Type B pancreatic cell (in vitro differentiated cells): ENCODE measurements at places on chromosomes 12 and 14. TPM values are rescaled to one million over a fixed set of nuclear protein-coding genes. Genes with fewer than 3 reads are reported as not detected.

DNA sequence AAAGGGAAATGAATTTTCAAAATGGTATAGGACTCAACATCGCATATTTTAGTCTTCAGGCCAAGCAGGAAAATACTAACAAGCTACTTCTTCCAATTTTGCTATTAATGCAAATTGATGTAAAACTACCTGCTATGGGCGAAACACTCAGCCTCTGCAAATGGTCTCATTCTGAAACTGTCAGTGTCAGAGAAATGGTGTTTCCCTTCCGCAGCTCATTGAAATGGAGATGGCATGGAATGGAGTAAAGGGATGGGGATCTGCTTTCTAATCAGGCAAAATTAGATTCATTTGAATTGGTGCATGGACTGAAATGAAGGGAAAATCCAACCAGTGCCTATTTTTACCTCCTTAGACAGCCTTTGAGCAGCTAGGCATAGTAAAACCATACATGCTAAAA is 80.4 kb upstream of the EEA1 start:
- H3K36me3 ChIP-seq, result no peaks in the 10 kb centered on the region
- peaks cover 3% of the 10 kb centered on the region for H3K27me3 ChIP-seq
- DNase-seq, result no peak
- H3K27ac ChIP-seq, result no peak overlapping the region
- H3K4me3 ChIP-seq, result no peak overlapping the region

DNA sequence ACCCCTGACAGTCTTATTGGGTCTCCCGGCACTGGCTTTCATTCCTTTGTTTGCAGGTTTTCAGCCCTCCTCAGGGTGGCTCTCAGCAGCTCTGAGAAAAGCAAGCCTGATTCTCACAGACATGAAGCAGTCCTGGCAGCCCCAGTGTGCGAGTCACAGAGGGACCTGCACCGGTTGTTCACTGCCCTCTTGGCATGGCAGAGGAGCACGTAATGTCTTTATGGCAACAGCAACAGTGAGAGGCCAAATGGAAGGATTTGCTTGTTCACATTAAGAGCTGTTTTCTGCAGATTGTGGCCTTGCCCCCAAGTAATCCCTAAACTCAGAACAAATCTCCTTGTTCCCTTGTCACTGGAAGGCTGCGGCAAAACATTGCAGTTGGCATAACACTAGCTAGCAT is 3.4 kb downstream of the KCNA5 start:
- no peak overlapping the region for H3K4me3 ChIP-seq
- H3K4me1 ChIP-seq, result peaks cover 9% of the 10 kb centered on the region
- no peak overlapping the region for H3K27ac ChIP-seq
- peaks cover 76% of the 10 kb centered on the region for H3K27me3 ChIP-seq
- DNase-seq, result no peak
- peaks cover 8% of the 10 kb centered on the region for H3K36me3 ChIP-seq

DNA sequence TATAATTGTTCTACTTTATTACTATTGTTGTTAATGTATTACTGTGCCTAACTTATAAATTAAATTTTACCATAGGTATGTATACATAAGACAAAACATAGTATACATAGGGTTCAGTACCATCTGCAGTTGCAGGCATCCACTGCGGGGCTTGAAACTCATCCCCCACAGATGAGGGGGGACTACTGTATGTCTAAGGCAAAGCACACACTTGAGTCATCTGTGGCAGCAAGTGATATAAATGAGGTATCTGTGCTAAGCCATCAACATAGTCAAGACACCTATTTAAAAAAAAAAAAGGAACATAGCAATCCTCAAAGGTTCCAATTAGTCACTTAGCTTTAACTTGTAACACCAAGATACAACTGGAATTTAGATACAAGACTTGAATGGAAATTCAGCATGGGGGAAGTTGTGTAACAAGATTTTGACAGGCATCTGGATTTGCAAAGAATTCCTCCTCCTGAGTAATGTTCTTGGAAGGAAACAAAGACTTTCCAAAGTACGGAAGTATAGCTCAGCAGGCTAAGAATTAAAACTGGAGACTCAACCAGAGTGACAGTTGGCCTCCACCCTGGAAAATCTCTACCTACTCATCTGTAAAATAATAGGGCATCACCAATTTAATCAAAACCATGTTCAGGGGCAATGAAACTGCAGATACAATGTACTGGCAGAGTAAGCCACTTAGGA is 14.9 kb downstream of the DCAF5 start:
- H3K27me3 ChIP-seq, result no peaks in the 10 kb centered on the region
- H3K36me3 ChIP-seq, result peaks cover 13% of the 10 kb centered on the region
- H3K4me3 ChIP-seq, result no peak overlapping the region
- H3K4me1 ChIP-seq, result peaks cover 34% of the 10 kb centered on the region

- H3K27ac ChIP-seq, result no peak overlapping the region
- H3K27me3 ChIP-seq, result peaks cover 6% of the 10 kb centered on the region
- DNase-seq, result no peak
- H3K4me3 ChIP-seq, result no peak overlapping the region
- peaks cover 16% of the 10 kb centered on the region for H3K36me3 ChIP-seq
Measured at GRCh38 chr12:27805238-27805637, 25.2 kb upstream of the MANSC4 start.

GRCh38 chr12:88884600-88884999 is 304.3 kb upstream of the KITLG start:
- H3K27ac ChIP-seq, result no peak overlapping the region
- DNase-seq, result no peak
- H3K4me1 ChIP-seq, result no peaks in the 10 kb centered on the region
- no peaks in the 10 kb centered on the region for H3K27me3 ChIP-seq

- H3K27ac ChIP-seq, result no peak overlapping the region
- DNase-seq, result no peak
- H3K4me1 ChIP-seq, result peaks cover 11% of the 10 kb centered on the region
- H3K27me3 ChIP-seq, result no peaks in the 10 kb centered on the region
- peaks cover 12% of the 10 kb centered on the region for H3K36me3 ChIP-seq
Measured at GRCh38 chr14:96084796-96085195, 45.6 kb downstream of the C14orf132 start.

GRCh38 chr14:74289801-74290200 is 12.9 kb downstream of the ABCD4 start:
- H3K27me3 ChIP-seq, result no peaks in the 10 kb centered on the region
- H3K36me3 ChIP-seq, result no peaks in the 10 kb centered on the region
- no peak overlapping the region for H3K27ac ChIP-seq
- H3K4me3 ChIP-seq, result no peak overlapping the region
- H3K4me1 ChIP-seq, result no peaks in the 10 kb centered on the region

GRCh38 chr14:29971101-29971500 is 43.5 kb upstream of the PRKD1 start:
- no peaks in the 10 kb centered on the region for H3K4me1 ChIP-seq
- DNase-seq, result no peak
- H3K4me3 ChIP-seq, result no peak overlapping the region
- H3K36me3 ChIP-seq, result no peaks in the 10 kb centered on the region
- H3K27me3 ChIP-seq, result no peaks in the 10 kb centered on the region
- H3K27ac ChIP-seq, result no peak overlapping the region

DNA sequence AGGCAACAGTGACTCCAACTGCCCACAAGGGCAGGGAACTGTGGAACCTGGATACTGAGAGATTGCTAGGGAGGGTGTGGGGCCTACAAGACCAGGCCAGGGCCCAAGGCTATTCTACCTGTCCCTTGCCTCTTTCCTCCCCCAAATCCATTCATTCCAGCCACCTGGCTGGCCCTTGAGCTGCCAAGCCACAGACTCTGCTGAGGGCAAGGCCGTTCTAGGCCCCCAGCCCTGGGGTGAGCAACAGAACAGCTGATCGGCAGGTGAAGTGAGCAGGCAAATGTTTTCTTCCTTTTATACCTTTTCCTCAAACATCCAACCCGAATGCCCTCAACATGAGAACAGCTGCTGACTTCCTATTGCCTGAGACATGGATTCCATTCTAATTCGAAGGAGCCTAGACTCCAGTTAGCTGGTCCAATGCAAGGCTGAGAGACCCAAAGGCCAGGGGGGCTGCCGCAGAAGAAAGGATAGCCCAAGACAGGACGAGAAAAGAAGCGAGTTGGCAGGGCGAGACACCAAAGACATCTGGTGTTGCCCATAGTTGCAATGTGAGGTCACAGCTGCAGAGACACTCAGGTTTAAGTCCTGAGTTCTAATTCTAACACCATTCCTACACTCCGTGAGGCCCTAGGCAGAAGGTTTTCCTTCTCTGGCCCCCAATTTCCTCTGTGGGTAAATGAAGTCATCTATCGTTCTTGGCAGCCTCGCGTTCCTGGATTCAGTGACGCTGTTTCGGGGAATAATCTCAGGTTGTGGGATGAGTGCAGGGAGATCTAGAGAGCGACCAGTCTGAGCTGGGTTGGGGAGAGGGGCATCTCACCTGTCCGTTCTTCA is 1.7 kb downstream of the C1QL4 start:
- H3K4me1 ChIP-seq, result peaks cover 38% of the 10 kb centered on the region
- H3K4me3 ChIP-seq, result peak overlapping the region; percentile 70
- H3K36me3 ChIP-seq, result peaks cover 4% of the 10 kb centered on the region
- H3K27me3 ChIP-seq, result peaks cover 59% of the 10 kb centered on the region
- DNase-seq, result no peak
- H3K27ac ChIP-seq, result no peak overlapping the region

DNA sequence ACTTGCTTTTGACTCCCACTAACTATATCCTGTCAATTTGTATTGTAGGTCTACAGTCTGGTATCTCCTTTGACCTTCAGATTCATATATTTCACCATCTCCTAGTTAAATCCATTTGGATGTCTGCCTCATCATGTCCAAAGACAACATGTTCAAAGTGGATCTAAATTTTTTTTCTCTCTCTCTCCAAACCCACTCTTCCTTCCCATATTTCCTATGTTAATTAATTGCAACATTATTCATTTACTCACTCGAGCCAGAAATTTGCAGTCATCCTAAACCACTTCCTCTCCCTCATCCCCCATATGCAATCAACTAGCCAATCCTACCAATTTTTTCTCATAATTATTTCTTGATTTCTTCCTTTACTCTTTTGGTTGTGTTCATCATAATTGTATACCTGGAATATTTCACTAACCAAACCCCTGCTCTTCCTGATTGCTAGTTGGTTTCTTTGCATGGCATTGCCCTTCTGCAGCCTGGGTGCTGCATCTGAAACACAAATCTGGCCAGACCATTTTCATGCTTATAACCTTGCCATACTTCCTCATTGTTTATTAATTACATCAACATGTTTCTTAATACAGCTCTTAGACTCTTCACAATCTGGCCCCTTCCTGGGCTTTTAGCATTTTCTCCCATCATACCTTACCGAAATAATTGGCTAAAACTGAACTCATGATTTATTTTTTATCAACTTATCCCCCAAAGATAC is 442.2 kb downstream of the ADAMTS20 start:
- H3K27me3 ChIP-seq, result no peaks in the 10 kb centered on the region
- H3K27ac ChIP-seq, result no peak overlapping the region
- no peaks in the 10 kb centered on the region for H3K36me3 ChIP-seq
- no peak overlapping the region for H3K4me3 ChIP-seq
- DNase-seq, result no peak
- H3K4me1 ChIP-seq, result peaks cover 46% of the 10 kb centered on the region

GRCh38 chr14:105187935-105188524 is 6.9 kb upstream of the NUDT14 start:
- H3K27me3 ChIP-seq, result peaks cover 16% of the 10 kb centered on the region
- no peaks in the 10 kb centered on the region for H3K36me3 ChIP-seq
- no peak overlapping the region for H3K27ac ChIP-seq
- no peak for DNase-seq

- no peaks in the 10 kb centered on the region for H3K27me3 ChIP-seq
- H3K4me3 ChIP-seq, result no peak overlapping the region
- DNase-seq, result no peak
- H3K36me3 ChIP-seq, result peaks cover 3% of the 10 kb centered on the region
Measured at GRCh38 chr14:54683882-54684794, 117.2 kb downstream of the SAMD4A start.

DNA sequence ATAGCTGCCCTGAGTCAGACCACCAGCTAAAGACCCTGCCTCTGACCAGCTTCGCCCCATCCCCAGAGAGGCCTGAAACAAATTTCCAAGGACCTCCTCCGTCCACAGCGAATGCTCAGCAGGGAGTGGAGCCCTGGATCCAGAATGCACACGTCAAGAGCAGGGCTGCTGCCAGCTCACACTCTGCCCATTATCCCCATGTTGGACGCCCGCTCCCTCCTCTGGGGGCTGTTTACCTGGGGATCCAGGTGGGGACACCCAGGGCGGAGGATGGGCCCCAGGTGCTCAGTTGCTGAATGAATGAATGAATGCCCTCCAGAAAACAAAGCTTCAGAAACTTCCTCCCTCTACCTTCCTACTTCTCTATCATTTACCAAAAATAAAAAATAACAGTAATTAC is 18.1 kb downstream of the BCL11B start:
- peaks cover 9% of the 10 kb centered on the region for H3K27me3 ChIP-seq
- H3K4me3 ChIP-seq, result peak overlapping the region; percentile 25
- H3K27ac ChIP-seq, result peak overlapping the region; percentile 55
- H3K4me1 ChIP-seq, result peaks cover 31% of the 10 kb centered on the region

DNA sequence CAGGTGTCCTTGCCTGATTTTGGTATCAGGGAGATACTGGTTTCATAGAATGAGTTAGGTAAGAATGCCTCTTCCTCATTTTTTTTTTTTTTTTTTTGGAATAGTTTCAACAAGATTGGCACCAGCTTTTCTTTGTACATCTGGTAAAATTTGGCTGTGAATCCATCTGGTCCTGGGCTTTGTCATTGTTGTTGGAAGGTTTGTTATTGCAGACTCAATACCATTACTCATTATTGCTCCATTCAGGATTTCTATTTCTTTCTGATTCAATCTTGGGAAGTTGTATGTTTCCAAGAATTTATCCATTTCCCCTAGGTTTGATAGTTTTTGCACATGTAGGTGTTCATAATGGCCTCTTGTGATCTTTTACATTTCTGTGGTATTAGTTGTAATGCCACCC is 126.0 kb upstream of the KITLG start:
- DNase-seq, result no peak
- H3K36me3 ChIP-seq, result no peaks in the 10 kb centered on the region
- H3K4me3 ChIP-seq, result no peak overlapping the region
- H3K27ac ChIP-seq, result no peak overlapping the region

- peak; percentile 29 for DNase-seq
- no peaks in the 10 kb centered on the region for H3K36me3 ChIP-seq
- H3K4me3 ChIP-seq, result no peak overlapping the region
- no peak overlapping the region for H3K27ac ChIP-seq
- no peaks in the 10 kb centered on the region for H3K4me1 ChIP-seq
- H3K27me3 ChIP-seq, result peaks cover 7% of the 10 kb centered on the region
Measured at GRCh38 chr14:99077844-99078236, 194.2 kb downstream of the BCL11B start.

- H3K36me3 ChIP-seq, result no peaks in the 10 kb centered on the region
- peaks cover 12% of the 10 kb centered on the region for H3K27me3 ChIP-seq
- no peak overlapping the region for H3K4me3 ChIP-seq
Measured at GRCh38 chr14:90341784-90342183, 10.0 kb upstream of the NRDE2 start.

DNA sequence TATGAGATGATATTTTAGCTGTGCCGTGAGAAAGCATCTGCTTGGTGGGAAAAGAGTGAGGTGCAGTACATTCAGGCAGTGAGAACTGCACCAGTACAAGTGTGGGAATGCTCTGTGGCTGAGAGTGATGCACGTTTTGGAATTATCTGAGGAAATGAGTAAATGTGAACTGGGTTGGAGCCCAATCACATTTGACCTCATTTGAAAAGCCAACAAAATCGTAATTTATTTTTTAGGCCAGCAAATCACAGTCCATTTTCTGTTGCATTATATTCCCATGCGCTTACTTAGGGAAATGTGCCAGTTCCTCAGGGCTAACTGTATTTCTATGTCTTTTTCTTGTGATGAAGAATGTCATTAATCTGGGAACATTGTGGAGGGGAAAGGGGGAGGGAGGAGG is 77.3 kb downstream of the SNAPC1 start:
- no peak for DNase-seq
- no peak overlapping the region for H3K27ac ChIP-seq
- H3K4me3 ChIP-seq, result no peak overlapping the region
- H3K27me3 ChIP-seq, result peaks cover 18% of the 10 kb centered on the region

The EIF2S3B gene
- total RNA-seq, result 0.80 and 0.90 TPM in 2 replicates

The GZMH gene
- total RNA-seq, result not detected in 2 replicates

The SERPINA9 gene
- total RNA-seq, result not detected in 2 replicates

The DDN gene
- 0.45 and 8.8 TPM in 2 replicates for total RNA-seq

The LAG3 gene
- total RNA-seq, result 0.52 and 2.6 TPM in 2 replicates

The GPR162 gene
- 5.4 and 17.8 TPM in 2 replicates for total RNA-seq

The TROAP gene
- total RNA-seq, result 21.7 and 66.3 TPM in 2 replicates

The GPR137C gene
- 1.6 and 6.1 TPM in 2 replicates for total RNA-seq
